ENCODE measurements at places on chromosomes 5 and 9.

- no peak for DNase-seq
Observed at GRCh38 chr9:87973122-87973521, 1.2 kb downstream of the CDK20 start.

- DNase-seq, result no peak
Observed at GRCh38 chr9:106324053-106324585, 538.8 kb upstream of the ZNF462 start.

DNA sequence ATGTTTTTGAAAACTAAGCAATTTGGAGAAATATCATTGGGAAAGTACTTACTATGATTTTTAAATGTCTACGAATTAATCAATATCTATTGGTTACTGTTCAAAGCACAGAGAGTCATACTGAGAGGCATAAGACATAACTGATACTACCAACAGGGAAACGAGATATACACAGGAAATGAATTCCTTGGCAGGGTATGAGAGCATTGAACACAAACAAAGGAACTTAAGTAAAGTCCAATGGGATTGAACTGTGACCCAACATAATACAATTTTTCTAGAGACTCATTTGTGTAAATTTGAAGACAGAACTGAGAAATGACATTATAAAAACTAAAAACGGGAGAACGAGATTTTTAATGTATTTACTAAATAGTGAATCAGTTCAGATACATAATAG lies 1.3 kb upstream of the ITGA1 start:
- no peak for DNase-seq

GRCh38 chr9:109129470-109130197 lies 9.9 kb upstream of the TMEM245 start:
- DNase-seq, result no peak

- no peak for DNase-seq
Observed at GRCh38 chr5:65928322-65928752, 2.0 kb downstream of the ERBIN start.

DNA sequence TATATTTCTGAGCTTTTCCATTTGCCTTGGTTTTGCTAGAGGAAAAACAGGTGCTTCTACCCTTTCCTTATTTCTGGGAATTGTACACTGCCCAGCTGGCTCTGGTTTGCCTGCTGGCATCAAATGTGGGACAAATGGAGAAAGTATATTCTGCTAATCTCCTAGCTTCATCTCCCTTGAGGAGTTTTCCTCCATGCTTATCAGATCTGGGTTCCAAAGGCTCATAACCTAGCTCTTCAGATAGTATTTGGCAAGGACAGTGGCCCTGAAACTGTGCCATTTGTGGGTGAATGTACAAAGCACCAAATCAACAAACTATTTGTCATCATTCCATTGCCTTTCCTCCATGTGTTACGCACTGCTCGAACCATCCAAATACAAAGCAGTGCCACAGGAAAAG lies 16.2 kb downstream of the PRLR start:
- DNase-seq, result no peak

- no peak for DNase-seq
Observed at GRCh38 chr9:137115394-137116026, 977 bp upstream of the DPP7 start.

DNA sequence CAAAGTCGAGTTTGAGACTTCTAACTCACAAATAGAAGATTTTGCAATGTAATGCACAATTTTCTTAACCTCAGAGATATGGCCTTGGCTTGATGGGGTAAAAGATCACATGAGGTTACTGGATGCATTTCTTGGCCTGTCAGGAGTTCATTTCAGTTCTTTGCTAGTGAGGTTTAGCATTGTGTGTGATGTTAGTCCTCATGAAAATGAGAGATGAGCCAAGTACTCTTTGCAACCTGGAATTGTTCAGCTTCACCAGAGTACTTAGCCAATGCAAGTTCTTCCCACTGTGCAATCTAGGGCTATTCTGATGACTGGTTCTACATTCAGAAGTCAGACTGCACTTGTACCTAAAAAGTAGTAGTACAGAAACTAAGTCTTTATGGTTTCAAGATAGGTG lies 24.9 kb downstream of the GNAQ start:
- DNase-seq, result no peak

DNA sequence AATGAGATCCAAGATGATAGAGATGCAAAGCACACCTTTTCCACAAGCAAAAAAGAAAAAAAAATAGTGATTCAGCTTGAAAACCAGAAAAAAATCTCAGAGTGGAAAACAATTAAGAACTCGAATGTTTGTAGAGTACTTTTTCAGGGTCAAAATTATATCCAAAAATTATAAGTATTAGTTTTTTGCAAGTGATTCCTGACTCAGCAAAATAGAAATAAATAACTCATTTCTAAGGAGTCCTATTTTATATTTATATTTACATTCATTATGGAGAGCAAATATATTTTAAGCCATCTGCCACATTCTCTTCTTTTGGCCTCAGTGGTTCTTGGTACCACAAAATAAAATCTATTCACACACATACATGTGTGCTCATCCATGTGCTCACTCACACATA lies 1011.8 kb upstream of the ARRDC3 start:
- DNase-seq, result no peak

- peak; percentile 64 for DNase-seq
Observed at GRCh38 chr9:90773617-90774016, 28.0 kb upstream of the SYK start.

DNA sequence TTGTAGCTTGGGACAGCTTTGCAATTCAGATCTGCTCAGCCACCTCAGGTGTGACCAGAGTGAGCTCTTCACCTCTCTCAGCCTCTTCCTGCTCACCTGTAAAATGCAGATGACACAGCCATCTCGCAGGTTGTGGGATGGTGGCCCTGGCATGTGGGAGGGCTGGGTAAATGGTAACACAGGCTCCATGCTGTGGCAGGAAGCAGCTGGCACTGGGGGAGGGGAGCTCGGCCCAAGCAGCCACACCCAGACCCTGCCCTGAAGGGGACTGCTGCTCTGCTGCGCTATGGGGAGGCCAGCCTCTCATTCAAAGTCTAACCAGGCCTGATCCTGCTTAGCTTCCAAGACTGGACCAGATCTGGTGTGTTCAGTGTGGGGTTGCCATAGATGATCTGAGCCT lies 24.1 kb downstream of the PHF2 start:
- DNase-seq, result peak; percentile 49

GRCh38 chr9:89177944-89178829 lies at the start of gene SHC3:
Gene SHC3, minus strand, starts transcription at chr9:89178818. Its CDS starts 358 bp downstream, at chr9:89178460.
- DNase-seq, result peak; percentile 27

- no peak for DNase-seq
Observed at GRCh38 chr9:69371001-69371400, 46.0 kb downstream of the ENTREP1 start.

- DNase-seq, result no peak
Observed at GRCh38 chr5:60633341-60633740, 66.6 kb downstream of the DEPDC1B start.

DNA sequence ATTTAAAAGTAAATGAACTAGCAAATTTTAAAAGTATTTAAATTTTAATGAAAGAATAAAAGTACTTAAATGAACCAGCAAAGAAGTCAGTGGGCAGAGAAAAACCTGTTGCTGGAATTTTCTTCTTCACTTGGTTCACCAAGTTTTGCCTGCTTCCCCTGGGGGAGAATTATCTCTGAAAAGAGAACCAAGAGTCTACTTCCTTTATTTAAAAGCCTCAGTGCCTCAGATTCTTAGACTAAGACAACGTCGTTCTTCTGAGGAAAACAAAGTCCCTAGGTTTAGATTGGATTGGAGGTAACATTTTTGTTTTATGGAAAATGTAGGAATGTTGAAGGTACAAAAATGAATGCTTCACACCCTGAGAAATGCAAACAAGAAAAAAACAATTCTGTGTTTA lies 7.4 kb upstream of the KLF4 start:
- no peak for DNase-seq

GRCh38 chr5:62662521-62662920 lies 83.9 kb downstream of the LRRC70 start:
- DNase-seq, result no peak
